ENCODE measurements at places on chromosomes 5 and 9.
A peak's percentile ranks its signal among the peaks of the same experiment; 100 is the strongest.

- DNase-seq = no peak
Measured at GRCh38 chr5:110963495-110963894, 108.0 kb upstream of the TSLP start.

- peak; percentile 70 for DNase-seq
Measured at GRCh38 chr5:157607371-157608161, 32.0 kb upstream of the ADAM19 start.

GRCh38 chr5:81428861-81429260, 34.9 kb upstream of the ACOT12 start:
- peak; percentile 39 for DNase-seq

- DNase-seq = peak; percentile 85
Measured at GRCh38 chr5:34474573-34475021, 181.5 kb upstream of the RAI14 start.
